Smooth muscle cell of the pulmonary artery (primary cell): ENCODE measurements at places on chromosomes 16 and 17. TPM values are rescaled to one million over a fixed set of nuclear protein-coding genes. Genes with fewer than 3 reads are reported as not detected.

ZNF19 gene
- 2.2 and 2.9 TPM in 2 replicates for total RNA-seq

ARL16 gene
- 17.1 and 18.2 TPM in 2 replicates for total RNA-seq

GRAPL gene
- total RNA-seq = 0.20 TPM in 1 of 2 replicates, not detected in the other

MRPL10 gene
- 23.0 and 24.5 TPM in 2 replicates for total RNA-seq

RASD1 gene
- total RNA-seq = 0.53 and 2.3 TPM in 2 replicates

ZP2 gene
- not detected in 2 replicates for total RNA-seq

NMRAL1 gene
- 41.3 and 49.3 TPM in 2 replicates for total RNA-seq

EFCAB13 gene
- 5.1 and 5.3 TPM in 2 replicates for total RNA-seq

KRTAP2-3 gene
- 0.56 TPM in 1 of 2 replicates, not detected in the other for total RNA-seq

NUDT21 gene
- total RNA-seq = 59.6 and 129 TPM in 2 replicates

ADGRG3 gene
- total RNA-seq = not detected in 2 replicates

KRTAP2-2 gene
- not detected in 2 replicates for total RNA-seq

PEX12 gene
- total RNA-seq = 5.0 and 5.8 TPM in 2 replicates

NUPR1 gene
- 25.6 and 31.5 TPM in 2 replicates for total RNA-seq

GNAO1 gene
- 0.17 and 0.52 TPM in 2 replicates for total RNA-seq

CDH13 gene
- 175 and 425 TPM in 2 replicates for total RNA-seq

KRTAP4-4 gene
- not detected in 2 replicates for total RNA-seq

PPY gene
- total RNA-seq = not detected in 2 replicates

CCL8 gene
- total RNA-seq = 0.20 and 0.26 TPM in 2 replicates

CACNG3 gene
- not detected in 2 replicates for total RNA-seq

TNFSF13 gene
- total RNA-seq = 1.4 and 2.4 TPM in 2 replicates

HCFC1R1 gene
- 33.4 and 46.1 TPM in 2 replicates for total RNA-seq

ACSM5 gene
- total RNA-seq = 0.13 TPM in 1 of 2 replicates, not detected in the other

ANKFN1 gene
- total RNA-seq = 0.03 and 0.20 TPM in 2 replicates

CDH8 gene
- total RNA-seq = 0.10 and 0.13 TPM in 2 replicates

GPR179 gene
- total RNA-seq = 0.07 and 0.10 TPM in 2 replicates

GDPD1 gene
- total RNA-seq = 0.98 and 1.9 TPM in 2 replicates

VWA3A gene
- under 0.01 and 0.03 TPM in 2 replicates for total RNA-seq

FKBP10 gene
- 1,081 and 1,383 TPM in 2 replicates for total RNA-seq

MYH1 gene
- total RNA-seq = not detected in 2 replicates

CLEC19A gene
- not detected in 2 replicates for total RNA-seq

TEKT5 gene
- total RNA-seq = 0.07 and 0.13 TPM in 2 replicates

KRT15 gene
- total RNA-seq = 0.13 and 2.8 TPM in 2 replicates

ZG16 gene
- not detected in 2 replicates for total RNA-seq

CDH11 gene
- total RNA-seq = 572 and 880 TPM in 2 replicates

ITGB3 gene
- 38.3 and 72.6 TPM in 2 replicates for total RNA-seq

SPNS1 gene
- 41.3 and 42.4 TPM in 2 replicates for total RNA-seq
